ENCODE measurements at places on chromosomes 2 and 18. TPM values are rescaled to one million over a fixed set of nuclear protein-coding genes. Genes with fewer than 3 reads are reported as not detected.

TCF4 gene
- total RNA-seq, result 189 TPM

- H3K4me1 ChIP-seq, result peaks cover 13% of the 10 kb centered on the region
- H3K27ac ChIP-seq, result no peak overlapping the region
- H3K27me3 ChIP-seq, result no peaks in the 10 kb centered on the region
- no peak for DNase-seq
Observed at GRCh38 chr18:28791101-28791500, 614.2 kb upstream of the CDH2 start.

DNA sequence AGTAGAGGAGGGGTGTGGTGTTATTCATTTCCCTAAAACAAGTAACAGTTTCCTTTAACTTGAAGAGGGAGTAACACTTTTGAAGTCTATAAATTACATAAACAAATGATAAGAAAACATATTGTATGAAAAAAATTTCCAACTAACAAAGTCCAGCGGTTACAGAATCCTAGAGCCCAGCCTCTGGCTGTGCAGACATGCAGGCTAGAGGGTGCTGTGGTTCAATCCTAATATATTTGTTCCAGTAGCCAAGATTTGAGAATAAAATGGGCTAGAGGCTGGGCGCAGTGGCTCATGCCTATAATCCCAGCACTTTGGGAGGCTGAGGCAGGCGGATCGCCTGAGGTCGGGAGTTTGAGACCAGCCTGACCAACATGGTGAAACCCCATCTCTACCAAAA, 56.9 kb downstream of the WDR75 start:
- H3K27me3 ChIP-seq, result peaks cover 4% of the 10 kb centered on the region
- H3K36me3 ChIP-seq, result no peaks in the 10 kb centered on the region
- DNase-seq, result no peak
- H3K4me1 ChIP-seq, result no peaks in the 10 kb centered on the region

SOX11 gene
- 83.2 TPM for total RNA-seq

SLC30A3 gene
- 0.53 TPM for total RNA-seq

GRCh38 chr18:23693846-23694245, 4.6 kb downstream of the LAMA3 start:
- H3K4me3 ChIP-seq, result no peak overlapping the region
- no peaks in the 10 kb centered on the region for H3K36me3 ChIP-seq
- no peak for DNase-seq
- peaks cover 24% of the 10 kb centered on the region for H3K27me3 ChIP-seq
- no peaks in the 10 kb centered on the region for H3K4me1 ChIP-seq

DNA sequence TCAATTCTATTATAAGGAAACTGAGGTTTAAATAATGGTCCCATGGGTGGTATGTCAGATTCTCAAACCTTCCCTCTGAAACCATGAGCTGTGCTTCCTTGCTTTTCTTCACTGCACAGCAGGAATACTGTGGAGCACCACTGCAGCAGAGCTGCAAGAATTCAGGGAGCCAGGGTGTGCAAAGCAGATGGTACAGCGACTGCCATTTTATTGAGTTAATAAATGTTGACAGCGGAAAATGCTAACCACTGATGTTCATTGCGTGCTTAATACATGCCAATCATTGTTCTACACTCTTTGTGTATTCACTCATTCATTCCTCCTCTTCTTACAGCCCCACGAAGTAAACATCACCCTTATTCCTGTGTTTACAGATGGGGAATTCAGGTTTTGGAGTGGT, 152.2 kb upstream of the THSD7B start:
- H3K27ac ChIP-seq, result no peak overlapping the region
- H3K4me3 ChIP-seq, result no peak overlapping the region
- no peaks in the 10 kb centered on the region for H3K36me3 ChIP-seq
- H3K4me1 ChIP-seq, result no peaks in the 10 kb centered on the region

DNA sequence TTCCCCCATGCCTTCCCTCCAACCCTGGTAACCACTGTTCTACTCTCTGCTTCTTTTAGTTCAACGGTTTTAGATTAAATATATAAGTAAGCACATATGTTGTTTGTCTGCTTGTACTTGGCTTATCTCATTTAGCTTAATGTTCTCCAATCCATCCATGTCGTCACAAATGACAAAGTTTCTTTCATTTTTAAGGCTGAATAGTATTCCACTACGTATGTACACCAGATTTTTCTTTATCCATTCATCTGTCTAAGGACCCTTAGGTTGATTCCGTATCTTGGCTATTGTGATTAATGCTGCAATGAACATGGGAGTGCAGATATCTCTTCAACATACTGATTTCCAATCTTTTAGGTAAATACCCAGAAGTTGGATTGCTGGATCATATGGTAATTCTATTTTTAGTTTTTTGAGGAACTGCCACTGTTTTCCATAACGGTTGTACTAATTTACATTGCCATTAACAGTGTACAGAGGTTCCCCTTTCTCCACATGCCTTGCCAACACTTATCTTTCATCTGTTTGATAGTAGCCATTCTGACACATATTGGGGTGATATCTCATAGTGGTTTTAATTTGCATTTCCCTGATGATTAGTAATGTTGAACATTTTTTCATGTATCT, 8.1 kb downstream of the ASB3 start:
- no peak for DNase-seq
- peaks cover 29% of the 10 kb centered on the region for H3K36me3 ChIP-seq
- H3K4me1 ChIP-seq, result peaks cover 18% of the 10 kb centered on the region
- H3K4me3 ChIP-seq, result no peak overlapping the region
- no peak overlapping the region for H3K27ac ChIP-seq

DNA sequence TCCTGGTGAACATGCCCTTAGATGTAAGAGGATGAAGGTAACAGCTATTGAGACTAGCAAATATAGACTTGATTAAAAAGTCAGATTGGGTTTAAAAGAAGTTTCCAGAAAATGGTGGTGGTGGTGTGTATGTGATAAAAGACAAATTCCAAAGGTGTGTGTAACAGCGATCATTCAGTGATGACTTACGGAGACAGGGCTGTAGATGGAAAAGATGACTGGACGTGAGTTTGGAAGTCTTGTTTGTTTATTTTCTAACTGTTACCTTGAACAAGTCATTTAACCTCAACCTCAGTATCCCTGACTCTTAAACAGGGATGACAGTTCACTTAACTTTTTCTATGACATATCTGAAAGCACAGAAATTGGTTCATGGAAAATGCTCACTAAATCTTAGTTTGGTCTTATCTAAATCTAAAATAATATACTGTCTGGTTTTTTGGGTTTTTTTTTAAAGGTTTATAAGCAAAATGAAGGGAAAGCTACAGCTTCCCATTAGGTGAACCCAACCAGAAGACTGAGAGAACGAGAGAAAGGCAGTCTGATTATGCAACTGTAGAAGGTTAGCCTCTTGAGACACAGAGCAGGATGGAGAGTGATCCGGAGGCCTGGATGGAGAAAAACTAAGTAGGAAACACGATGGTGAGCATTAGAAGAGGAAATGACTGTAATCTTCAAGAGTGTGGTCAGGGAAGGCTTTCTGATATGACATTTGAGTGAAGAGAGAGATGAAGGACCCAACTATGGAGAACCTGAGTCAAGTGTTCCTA, 71.9 kb downstream of the TCF4 start:
- no peak for DNase-seq
- no peak overlapping the region for H3K27ac ChIP-seq
- no peaks in the 10 kb centered on the region for H3K36me3 ChIP-seq
- no peak overlapping the region for H3K4me3 ChIP-seq
- no peaks in the 10 kb centered on the region for H3K27me3 ChIP-seq
- peaks cover under 1% of the 10 kb centered on the region for H3K4me1 ChIP-seq

- no peak overlapping the region for H3K27ac ChIP-seq
- peaks cover 7% of the 10 kb centered on the region for H3K27me3 ChIP-seq
- H3K4me1 ChIP-seq, result no peaks in the 10 kb centered on the region
- no peak for DNase-seq
- no peak overlapping the region for H3K4me3 ChIP-seq
- no peaks in the 10 kb centered on the region for H3K36me3 ChIP-seq
Observed at GRCh38 chr18:79763407-79763806, 34.3 kb upstream of the KCNG2 start.

RFTN2 gene
- total RNA-seq, result 0.07 TPM

MSTN gene
- total RNA-seq, result 1.4 TPM

NYAP2 gene
- total RNA-seq, result 1.00 TPM
